ENCODE measurements at places on chromosomes 7 and 10.

DNA sequence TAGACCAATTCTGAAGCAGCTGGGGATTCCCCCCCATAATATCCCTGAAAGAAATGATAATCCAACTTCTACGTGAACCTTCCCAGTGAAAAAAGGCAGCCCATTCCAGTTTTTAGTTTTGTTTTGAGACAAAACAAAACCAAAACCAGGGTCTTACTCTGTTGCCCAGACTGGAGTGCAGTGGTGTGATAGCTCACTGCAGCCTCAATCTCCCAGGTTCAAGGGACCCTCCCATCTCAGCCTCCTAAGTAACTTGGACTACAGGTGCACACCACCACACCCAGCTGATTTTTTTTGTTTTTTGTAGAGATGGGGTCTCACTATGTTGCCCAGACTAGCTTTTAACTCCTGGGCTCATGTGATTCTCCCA, 12.5 kb upstream of the ARPC1A start:
- DNase-seq, result no peak

DNA sequence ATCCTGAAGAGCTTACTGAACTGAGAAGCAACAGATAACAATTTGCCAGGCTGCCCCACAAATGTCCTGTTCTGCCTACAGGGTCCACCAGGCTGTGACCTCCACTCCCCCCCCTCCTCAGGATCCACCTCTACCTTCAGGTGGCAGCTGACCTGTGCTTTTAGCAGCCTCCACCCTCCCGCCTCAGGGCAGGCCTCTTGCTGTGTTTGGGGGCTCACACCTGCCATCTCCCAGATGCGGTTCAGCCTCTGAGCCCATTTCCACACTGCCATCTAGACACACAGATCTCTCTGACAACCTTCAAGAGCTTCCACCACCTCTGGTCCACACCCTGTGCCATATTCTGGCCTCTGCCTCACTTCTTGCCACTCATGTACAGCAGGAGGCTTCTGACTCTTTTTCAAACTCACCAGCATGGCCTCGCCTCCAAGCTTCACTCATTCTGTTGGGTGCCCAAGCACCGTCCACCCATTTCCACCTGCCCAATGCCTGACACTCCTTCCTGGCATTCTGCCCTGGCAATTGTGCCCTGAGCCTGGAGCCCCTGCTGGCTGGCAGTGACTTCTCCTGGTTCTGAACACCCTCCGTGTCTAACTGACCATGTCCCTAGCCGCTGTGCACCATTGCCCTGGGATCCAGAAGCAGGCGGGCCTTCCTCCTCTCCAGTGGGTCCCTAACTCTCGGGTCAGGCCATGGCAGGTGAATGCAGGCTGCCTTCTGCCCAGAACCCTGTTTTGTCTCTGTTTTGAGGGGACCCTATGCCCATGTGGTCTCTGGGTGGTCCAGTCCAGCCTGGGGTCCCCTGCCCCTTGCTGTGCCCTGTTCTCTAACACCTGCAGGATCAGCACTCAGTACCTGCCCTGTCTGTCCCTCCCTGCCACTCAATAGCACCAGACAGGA, 18.5 kb downstream of the TMEM72 start:
- no peak for DNase-seq

DNA sequence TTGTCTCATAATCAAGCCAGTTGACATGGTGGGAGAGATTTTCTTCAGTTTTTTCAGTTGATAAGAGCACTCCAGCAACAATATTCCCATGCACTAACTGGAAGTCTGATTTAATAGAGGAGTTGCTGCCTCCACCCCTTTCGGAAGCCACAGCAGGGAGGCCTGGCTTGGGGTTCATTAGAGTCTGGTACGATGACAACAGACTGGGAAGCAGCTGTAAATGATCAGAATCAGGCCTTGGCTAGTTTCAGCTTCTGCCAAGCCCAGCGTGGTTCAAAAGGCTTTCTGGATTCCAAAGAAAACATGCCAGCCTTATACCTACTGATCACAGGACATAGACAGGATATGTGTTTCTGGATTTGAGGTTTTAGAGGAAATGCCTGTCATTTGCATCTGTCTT, 274.0 kb downstream of the CSTF2T start:
- no peak for DNase-seq

GRCh38 chr7:157718303-157719007, 381.7 kb downstream of the DNAJB6 start:
- no peak for DNase-seq

GRCh38 chr7:26627221-26627620, 237.2 kb downstream of the SKAP2 start:
- no peak for DNase-seq
